ENCODE measurements at places on chromosomes 4 and X.
A peak's percentile ranks its signal among the peaks of the same experiment; 100 is the strongest.

DNA sequence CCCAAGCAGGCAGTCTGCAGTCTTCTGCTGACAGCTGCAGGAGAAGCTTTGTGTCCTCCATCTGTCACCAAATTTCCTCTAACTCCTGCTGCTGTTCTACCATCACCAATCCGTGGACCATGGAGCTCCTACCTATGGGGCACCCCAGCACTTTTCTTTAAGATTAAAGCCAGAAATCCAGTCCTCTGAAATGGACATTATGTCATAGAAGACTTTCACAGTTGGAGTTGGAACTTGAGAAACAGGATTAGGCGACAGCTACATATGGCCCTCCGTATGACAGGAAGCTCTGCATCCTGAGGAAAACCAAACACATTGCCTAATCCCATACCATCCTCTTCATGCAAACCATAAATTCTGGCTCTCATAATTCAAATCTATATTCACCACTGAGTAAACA is 470.6 kb upstream of the GALNTL6 start:
- DNase-seq = no peak

- DNase-seq = no peak
Measured at GRCh38 chrX:101232316-101232715, 12.7 kb downstream of the DRP2 start.

DNA sequence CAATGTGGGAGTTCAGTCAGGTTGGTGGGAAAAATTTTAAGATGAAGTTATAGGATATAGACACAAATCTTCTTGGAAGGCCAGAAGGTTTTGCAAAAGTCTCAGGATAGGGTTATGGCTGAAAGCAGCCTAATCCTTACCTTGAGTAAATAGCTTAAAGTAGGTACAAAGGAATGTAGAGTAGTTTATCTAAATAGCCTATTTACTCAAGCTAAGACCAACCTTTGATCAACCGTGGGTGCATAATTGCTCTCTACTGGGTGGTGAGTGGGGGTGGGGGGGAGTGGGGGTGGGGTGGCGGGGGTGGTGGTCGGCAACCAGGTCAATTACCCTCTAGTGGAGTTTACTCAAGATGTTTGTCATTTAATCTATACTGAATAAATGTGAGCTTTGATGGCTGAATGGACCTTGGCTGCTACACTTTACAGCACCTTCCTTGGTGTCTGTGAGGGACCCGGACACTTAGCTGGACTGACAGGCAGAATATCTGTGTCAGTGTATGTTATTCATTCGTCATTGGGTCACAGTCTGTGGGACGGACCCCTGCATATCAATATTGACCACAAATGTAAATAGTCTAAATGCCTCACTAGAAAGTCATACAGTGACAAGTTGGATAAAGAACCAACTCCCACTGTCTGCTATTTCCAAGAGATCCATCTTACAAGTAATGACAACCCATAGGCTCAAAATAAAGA is 545.7 kb upstream of the PABPC4L start:
- DNase-seq = no peak

- no peak for DNase-seq
Measured at GRCh38 chrX:103363046-103363445, 6.7 kb downstream of the TCEAL9 start.

DNA sequence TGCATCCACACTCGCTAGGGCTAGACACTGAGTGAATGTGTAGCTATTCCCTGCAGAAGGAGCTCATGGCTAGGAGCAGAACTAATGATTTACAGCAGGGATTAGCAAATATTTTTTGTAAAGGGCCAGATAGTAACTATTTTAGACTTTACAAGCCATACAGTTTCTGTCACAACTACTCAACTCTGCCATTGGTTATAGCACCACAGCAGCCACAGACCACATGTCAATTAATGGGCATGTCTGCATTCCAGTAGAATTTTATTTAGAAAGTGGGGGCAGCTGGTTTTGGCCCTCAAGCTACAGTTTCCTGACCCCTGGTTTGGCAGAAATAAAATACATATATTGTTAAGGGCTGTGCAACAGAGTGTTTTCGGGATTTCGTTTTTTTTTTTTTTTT is 192.6 kb downstream of the FRMPD4 start:
- DNase-seq = no peak

DNA sequence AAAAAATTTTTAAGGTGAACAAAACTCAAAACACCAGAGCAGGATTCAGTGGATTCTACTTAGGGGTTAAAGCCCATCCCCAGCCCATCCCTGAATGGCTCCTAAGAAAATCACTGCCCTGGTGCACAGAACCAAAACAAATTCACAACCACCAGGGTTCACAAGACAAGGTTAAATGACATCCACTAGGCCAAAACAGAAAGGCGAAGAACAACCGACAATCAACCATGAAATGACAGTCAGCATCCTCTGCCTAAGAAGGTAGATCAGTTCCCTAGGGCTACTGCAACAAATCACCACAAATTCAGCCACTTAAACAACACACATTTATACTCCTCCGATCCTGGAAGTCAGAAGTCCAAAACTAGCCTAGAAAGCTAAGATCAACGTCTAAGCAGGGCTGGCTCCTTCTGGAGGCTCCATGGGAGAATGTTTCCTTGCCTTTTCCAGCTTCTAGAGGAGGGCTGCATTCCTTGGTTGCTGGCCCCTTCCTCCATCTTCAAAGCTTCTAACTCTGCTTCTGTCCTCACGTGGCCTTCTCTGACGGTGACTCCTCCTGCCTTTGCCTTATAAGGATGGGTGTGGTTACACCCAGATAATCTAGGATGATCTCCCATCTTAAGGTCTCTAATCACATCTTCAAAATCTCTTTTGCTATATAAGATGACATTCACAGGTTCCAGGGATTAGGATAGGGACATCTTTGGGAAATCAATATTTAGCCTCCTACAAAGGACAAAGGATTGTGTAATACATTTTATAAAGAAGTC is 1.8 kb downstream of the CCNQ start:
- DNase-seq = no peak

- no peak for DNase-seq
Measured at GRCh38 chrX:72663737-72664136, 50.4 kb downstream of the PHKA1 start.

DNA sequence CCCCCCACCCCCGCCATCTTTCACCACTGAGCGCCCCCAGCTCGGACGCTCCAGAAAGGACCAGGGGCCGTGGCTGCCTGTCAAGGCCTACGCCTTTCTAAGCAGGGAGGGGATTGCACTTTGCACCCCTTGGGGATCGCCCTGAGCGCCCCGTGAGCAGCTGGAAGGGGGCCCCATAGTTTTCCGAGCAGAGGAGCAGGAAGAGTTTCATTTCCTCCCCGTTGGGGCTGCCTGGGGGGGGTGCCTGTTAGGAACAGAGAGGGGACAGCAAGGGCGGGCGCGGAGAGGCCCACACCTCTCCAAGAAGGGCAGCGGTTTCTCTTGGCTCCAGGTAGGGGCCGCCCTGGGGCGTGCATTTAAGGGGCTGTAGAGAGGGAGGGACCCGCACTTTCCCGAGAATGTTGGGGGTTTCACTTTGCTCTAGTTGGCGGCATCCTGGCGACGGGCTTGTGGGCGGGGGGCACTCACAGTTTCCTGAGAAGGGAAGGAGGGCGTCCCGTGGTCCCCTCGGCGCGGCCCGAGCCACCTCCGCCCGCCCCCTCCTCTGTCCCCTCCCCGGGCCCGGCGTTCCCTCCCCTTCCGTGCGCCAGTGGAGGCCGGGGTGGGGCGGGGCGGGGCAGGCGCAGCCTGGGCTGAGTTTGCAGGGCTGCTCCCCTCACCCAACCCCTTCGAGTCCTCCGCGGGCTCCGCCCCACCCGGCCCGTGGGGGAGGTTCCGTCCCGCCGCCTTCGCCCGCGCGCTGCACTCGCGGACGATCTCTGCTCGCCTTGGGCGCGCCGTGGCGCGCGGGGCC is 82.3 kb upstream of the CD99 start:
- DNase-seq = peak; percentile 71

Measured in activated T-helper 1 cell treated with anti-CD3 and anti-CD28 coated beads, Interleukin-2, amount 50 U/mL, for 16 hours (primary cell).